Kidney capillary endothelial cell (primary cell): ENCODE measurements at places on chromosomes 2 and 18.

DNA sequence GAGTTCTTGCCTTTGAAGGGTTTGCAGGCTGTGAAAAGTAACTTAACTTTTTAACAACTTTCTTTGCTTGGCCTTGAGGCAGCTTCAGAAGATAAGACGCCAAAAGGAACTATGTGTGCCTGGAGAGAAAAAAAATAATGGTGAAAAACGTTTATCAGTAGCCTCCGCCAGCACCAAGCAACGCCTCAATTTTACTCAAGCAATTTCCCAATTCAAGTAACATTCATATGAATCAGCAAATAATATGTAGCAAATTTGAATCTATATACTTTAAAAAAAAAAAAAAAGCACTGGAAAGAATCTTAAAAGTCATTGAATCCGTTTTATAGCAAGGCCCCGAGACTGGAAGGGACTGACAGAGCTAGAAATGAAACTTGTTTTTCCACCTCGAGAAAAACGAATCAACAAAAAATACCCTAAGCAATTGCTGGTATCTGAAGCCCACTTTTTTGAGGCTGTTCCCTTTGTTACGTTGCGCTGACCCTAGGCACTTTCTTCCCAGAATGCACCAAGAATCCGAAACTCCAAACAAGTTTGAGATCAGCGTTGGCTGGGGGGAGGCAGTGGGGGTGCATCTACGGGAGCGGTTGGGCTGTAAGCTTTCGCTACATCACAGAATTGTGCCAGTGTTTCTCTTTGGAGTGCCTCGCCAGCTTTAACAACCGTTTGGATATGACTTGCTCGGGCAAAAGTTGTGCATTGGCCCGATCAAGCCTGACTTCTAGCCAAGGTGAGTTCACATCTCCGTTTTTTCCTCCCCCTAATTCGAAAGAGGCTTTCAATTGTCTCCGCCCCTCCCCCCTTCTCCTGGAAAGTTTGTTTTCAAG is 2.7 kb upstream of the TGIF1 start:
- DNase-seq: peak; percentile 26

GRCh38 chr2:231701456-231702373 is 6.6 kb upstream of the PTMA start:
- no peak for DNase-seq

DNA sequence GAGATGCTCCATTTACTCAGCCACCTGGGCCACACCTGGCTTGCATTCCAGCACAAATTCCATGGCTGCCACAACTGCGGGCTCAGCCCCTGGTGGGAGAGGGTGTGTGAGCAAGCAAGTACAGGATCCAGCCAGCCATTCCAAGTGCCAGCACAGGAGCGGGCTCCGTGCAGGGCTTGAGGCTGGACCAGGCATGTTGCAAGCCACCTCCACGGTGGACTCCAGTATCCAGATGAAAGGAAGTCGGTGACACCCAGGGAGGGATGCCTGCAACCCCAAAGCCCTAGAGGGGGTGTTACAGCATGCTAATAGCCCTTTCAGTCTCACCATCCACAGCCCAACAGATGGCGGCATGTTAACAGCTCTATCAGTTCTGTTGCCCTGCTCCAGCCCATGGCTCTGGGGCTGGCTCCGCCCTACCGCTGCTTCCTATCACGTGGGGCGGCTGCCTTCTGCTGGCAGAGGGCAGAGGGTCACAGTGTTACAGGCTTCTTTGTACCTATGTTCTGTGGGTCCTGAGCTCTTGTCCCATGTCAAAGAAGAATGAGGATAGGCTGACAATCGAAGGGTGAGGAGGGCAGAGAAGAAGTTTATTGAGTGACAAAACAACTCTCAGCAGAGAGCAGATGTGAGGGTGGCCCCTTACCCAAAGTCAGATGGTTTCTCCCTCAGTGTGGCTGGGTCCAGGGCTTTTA is 11.7 kb upstream of the GORASP2 start:
- no peak for DNase-seq

DNA sequence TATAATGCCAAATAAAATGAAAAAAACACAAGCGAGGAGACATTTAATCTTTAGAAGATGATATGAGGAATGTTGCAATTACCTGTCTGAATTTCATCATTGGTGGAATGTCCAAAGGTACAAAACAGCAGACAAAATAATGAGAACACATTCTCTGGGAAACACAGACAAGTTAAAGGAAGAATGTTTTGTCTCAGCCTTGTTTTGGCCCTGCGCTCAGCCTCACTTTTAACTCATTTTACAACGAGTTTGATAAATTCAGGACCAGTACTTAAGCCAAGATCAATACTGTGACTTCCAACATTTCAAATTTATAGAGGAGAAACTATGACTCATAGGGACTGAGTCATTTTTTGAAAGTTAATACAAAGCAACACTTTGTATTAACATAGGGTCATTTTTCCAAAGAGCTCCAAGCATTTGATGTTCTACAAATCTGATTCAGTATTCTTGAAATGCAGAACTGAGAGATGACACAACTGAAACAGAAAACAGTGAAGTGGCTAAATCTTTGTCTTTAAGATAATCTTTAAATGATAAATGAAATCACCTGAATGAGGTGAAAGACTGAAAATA is 833.2 kb upstream of the CHAC2 start:
- DNase-seq: no peak

GRCh38 chr2:235498946-235499812 is 5.3 kb downstream of the AGAP1 start:
- no peak for DNase-seq

- no peak for DNase-seq
These were observed 59.0 kb upstream of the SPATS2L start for GRCh38 chr2:200247494-200247893.

DNA sequence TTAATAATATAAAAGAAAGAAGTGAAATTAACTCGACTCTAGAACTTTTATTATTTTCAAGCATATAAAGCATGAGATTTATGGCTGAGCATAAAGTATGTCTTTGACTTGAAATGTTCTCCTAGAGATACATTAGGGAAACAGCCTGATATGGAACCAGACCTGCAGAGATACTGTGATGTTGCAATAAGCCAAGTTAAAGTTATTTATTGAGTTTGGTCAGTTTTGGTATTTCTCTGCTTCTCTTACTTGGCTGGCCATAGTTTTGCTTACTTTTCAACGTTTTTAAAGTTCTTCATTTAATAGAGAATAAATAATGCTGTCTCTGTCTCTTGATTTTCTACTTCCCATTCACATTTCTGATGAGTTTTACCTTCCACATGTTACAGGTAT is 76.0 kb downstream of the GFPT1 start:
- DNase-seq: no peak

- no peak for DNase-seq
These were observed 170.5 kb downstream of the ANKRD44 start for GRCh38 chr2:197140045-197140444.

GRCh38 chr18:44635546-44635945 is 45.1 kb upstream of the SETBP1 start:
- no peak for DNase-seq

- DNase-seq: no peak
These were observed 10.2 kb downstream of the NEDD4L start for GRCh38 chr18:58054041-58054781.

DNA sequence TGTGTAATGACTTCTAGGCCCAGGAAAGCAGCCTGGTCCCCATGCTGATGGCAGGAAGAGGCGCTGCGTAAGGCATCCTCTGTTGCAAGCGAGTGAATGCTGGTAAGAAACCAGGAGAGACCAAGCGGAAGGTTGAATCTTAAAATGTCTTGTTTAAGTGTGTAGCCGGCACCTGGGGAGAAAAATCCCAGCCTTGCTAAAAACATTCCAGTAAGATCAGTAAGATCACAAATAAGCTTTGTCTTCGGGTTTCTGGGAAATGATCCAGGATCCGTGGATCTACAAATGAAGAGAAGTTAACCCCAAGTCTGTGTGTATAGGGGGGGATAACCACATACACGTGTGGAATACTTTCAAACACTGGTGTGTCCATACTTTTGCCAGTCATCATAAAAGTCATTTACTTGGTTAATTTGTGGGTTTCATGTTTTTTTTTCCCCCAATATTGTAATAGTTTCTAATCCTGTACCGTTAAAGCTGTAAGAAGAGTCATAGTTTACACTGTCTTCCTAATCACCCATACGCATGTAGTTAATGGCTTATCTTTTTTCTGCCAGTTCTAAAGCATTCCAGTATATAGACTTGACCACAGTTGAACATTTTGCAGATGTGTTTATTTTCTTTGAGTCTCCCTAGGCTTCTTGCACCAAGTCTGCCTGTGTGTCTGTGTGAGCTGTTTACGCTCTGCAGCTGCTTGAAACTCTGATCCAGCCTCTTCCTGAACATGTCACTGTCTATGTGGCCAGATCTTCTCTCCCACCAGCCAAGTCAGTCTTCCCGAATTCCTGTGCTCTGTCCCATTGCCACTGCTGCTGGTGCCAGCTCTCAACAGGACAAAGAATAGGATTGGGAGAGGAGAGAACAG is 135.9 kb upstream of the ARL4C start:
- no peak for DNase-seq

GRCh38 chr2:74390606-74391005 is 10.5 kb upstream of the DCTN1 start:
- DNase-seq: no peak

DNA sequence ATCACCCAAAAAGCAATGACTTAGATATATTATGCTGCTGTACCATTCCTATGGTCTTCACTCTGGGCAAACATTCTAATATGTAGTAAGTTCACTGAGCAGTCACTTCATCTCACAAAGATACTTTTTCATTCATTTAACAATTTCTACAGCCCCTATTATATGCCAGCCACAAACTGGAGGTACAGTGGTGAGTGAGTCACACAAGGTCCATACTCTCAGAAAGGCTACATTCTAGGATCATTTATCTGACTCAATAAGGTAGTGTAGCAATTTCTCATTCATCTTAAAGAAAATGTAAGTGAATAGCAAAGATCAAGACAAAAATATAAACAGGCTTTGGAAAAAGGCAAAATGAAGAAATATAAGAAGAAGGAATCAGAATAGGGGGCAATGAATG is 40.5 kb downstream of the NHEJ1 start:
- DNase-seq: no peak

DNA sequence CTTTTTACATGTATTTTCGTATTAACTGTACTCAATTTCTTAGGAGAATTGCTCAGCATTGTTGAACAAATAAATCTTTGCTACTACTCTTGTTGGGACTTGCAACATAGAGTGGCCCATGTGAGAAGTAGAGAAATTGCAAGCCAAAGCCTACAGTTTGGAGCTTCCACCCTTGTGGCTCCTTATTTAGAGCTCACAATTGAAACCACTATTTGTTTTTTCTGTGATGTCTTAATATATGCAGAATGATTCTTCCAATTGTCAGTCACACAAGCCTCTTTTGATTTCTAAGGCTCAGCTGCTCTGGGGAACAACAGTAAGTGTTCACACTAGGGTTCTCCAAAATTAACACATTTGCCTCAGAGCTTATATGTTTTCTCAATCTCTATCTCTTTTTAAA is 60.2 kb upstream of the GALNT13 start:
- no peak for DNase-seq

GRCh38 chr18:77346208-77346810 is 96.7 kb downstream of the GALR1 start:
- DNase-seq: peak; percentile 90

GRCh38 chr2:17401096-17401495 is 117.1 kb downstream of the RAD51AP2 start:
- no peak for DNase-seq

DNA sequence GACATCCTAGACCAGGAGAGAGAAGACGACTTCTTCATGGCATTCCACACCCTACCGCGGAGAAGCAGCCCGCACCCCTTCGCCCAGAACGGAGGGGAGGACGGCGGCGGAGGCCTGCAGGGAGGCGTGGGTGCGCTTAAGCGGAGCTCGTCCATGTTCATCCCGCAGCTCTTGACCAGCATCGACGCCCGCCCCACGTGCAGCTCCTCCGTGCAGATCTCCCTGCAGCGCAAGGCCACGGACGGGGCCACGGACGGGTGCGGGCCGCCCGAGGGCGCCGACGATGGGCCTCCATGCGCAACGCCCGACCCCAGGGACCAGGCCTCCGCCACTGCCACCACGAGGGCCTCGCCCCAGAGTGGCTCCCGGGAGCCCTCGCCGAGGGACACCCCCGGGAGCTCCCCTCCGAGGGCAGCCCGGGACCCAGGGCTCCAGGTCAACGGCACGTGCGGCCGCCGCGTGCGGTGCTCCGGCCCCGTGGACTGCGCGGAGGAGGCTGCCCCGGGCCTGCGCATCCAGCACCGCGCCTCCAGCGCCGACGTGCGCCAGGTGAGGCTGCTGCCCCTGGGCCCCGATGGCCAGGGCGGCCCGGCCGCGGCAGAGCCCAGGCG is 211.8 kb downstream of the NEDD4L start:
- DNase-seq: no peak

DNA sequence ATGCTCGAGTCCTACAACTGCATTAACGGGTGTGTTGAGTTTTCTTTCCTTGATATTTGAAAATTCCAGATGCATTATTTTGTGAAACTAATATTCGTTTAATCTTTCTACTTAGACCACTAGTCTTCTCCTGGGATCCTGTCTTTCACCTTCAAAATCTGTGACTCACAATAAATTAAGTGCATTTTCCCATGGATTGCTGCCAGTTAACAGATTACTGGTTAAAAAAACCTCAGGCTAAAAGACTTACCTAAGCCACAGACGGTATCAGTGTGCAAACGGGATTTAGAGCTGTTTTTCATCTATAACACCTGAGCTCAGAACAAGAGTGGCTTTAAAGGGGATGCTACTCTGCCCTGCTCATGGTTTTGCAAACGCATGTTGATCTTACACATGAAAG is 10.2 kb downstream of the FECH start:
- DNase-seq: no peak

GRCh38 chr18:6406910-6407470 is 7.7 kb downstream of the L3MBTL4 start:
- DNase-seq: no peak

DNA sequence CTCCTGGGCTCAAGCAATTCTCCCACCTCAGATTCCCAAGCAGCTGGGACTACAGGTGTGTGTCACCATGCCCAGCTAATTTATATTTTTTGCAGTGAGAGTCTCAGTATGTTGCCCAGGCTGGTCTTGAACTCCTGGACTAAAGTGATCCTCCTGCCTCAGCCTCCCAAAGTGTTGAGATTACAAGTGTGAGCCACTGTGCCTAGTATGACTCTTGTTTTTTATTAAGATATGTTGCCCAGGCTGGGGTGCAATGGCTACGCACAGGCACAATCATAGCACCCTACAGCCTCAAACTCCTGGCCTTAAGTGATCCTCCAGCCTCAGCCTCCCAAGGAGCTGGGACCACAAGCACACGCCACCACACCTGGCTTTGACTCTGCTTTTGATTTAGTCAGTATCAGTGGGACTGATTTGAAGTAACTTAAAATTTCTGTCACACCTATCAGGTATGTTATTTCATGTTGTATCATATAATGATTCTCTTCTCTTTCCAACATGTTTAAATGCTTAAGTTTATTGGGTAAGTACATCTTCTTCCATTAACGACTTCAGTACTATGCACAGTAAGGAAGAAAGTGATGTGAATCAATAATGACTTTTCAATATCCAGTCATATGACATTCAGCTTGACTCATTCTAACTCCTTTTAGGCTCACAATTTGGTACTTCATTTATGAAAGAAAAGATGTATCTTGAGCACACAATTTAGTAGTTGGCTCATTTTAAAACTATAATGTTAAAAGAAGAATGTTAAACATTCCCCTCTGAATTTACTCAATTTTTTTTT is 6.3 kb downstream of the PPP4R3B start:
- no peak for DNase-seq
